ENCODE measurements at places on chromosomes 1 and 21.

GRCh38 chr1:243575070-243575469 is 275.0 kb downstream of the AKT3 start:
- no peak for DNase-seq

GRCh38 chr21:15496911-15497310 is 232.9 kb upstream of the USP25 start:
- no peak for DNase-seq

DNA sequence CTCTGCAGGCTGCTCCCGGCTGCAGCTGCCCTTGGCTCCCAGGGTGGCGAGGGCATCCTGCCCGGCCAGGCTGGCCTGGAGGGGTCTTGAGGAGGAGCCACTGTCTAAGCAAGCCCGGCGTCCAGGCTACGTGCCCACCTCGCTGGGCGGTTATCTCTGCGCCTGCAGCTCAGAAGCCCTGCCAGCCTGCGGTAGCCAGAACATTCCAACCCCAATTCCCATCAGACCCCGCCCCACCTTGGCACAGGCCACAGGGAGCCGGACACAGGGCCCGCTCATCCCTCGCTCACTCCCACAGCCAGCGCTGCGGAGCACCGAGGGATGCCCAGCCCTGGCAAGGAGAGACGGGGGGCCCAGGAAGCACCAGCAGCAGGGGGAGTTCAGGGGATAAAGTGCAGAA is 53.9 kb downstream of the MEGF6 start:
- no peak for DNase-seq

DNA sequence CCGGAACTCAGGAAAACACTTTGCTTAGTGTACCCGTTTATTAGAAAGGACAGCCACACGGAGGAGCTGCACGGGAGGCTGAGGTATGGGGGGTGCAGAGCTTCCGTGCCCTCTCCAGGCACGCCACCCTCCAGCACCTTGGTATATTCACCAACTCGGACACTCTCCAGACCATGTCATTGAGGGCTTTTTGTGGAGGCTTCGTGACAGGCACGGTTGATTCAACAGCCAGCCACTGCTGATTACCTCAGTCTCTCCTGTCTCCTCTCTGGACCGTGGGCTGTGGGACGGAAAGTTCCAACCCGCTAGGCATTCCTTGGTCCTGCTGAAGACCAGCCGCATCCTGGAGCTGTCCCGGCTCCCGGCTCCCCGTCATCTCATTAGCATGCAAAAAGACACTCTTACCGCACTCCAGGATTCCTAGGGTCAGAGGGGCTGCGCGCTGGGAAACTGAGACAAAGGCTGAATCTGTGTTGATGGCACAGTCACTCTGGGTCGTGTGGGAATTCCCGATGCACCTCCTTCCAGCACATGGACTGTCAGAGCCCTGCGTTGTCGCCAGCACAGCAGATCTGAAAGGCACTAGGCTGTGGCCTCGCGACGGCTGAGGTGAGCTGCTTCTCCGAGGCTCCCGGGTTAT is 65.6 kb downstream of the PRKCZ start:
- DNase-seq = no peak

DNA sequence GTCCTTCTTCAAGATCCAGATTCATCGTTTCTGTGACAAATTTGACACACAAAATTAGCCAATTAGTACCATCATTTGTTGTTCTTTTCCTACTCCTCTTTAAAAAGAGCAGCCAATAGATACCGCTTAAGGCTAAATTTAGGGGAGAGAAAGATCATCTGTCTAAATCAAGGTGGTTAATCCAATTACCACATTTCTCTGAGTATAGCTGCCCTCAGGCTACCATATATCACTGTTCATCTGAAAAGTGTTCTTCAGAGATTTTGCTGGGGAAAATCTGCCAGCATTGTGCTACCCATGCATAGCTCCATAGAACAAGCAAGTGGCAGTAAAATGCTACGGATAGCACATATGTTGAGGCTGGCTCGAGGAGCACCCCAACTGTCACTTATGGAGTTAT is 110.3 kb upstream of the ESRRG start:
- no peak for DNase-seq

DNA sequence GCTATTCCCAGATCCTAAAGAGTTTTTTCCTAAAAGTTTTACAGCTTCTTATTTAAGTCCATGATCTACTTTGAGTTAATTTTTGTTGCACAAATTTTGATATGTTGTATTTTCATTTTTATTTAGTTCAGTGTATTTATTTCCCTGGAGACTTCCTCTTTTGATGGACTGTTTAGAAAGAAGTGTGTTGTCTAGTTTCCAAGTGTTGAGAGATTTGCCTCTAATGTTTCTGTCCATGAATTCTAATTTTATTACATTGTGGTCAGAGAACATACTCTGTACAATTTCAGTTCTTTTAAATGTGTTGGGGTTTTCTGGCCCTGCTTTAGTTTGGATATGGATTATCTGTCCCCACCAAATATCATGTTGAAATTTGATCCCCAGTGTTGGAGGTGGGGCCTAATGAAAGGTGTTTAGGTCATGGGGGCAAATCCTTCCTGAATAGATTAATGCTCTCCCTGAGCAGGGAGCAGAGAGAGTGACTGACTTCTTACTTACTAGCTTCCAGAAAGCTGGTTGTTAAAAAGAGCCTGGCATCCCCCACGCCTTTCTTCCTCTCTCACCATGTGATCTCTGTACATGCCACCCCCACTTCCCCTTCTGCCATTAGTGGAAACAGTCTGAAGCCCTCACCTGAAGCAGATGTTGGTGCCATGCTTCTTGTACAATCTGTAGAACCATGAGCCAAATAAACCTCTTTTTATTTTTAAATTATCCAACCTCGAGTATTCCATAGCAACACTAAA is 4.6 kb downstream of the CHD1L start:
- no peak for DNase-seq

DNA sequence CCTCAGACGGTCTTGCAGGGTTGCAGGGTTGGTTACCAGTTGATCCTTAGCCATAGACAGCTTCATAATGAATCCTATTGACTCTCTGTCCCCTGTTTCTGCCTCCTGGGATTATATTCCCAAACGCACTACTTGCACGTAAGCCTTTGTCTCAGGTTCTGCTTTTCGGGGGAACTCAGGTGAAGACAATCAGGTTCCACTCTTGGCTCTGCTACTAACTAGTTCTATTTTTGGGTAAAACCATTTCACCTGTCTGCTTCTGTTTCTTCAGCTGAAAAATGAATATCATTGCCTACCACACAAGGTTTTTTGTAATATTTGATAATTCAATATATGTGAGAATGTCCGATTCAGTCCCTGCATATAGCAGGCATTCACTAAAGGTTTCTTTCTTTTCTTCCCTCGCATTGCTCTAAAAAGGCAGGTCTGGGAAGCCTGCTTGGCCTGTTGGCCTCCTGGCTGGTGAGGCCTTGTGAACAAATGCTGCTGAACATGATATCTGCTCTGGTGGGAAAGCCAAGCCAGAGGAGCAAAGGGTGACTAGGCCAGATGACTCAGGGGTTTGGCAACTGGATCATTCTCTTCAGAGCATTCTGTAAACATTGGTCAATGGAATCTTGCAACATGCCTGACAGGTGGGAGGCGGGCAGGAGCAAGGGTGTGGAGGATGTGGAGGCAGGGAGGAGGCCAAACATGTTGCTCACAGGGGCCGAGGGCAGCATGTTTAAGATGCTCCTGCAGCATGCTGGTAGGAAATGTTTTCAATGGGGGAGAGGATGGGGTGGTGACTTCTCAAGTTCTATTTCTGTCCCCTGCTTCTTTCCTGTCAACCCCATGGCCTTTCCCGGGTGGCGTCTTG is 23.8 kb downstream of the IER5 start:
- DNase-seq = no peak

DNA sequence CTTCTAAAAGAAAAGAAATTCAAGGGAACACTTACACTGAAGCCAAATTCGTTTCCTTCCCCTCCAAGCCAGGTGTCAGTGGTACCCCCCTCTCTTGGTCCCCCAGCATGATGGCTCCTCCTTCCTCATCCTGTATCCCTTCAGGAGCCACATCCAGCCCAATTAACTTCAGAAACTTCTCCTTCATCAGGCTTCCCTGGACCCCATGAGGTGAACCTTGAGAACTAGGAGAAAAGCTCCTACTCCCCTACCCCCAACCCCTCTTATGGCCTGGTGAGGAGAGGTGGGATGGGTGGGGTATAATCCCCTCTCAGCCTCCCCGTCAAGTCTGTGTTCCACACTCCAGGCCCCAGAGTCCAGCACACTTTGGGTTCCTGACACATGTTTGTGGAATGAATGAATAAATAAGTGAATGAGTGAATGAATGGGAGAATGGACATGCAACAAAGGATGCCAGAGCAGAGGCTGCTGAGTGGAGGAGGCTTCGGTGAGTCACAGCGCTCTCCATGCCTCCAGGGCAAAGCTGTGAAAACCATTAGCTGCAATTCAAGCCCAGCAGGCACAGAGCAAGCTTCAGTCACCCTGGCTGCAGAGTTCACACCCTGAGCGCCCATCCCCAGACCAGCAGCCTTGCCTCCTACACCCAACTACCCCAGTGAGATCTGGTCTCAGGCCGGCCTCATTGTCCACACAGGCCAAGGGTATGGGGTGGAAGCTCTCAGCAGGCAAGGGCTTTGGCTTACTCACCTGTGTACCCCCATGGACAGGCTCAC is 43.8 kb downstream of the BATF3 start:
- no peak for DNase-seq

DNA sequence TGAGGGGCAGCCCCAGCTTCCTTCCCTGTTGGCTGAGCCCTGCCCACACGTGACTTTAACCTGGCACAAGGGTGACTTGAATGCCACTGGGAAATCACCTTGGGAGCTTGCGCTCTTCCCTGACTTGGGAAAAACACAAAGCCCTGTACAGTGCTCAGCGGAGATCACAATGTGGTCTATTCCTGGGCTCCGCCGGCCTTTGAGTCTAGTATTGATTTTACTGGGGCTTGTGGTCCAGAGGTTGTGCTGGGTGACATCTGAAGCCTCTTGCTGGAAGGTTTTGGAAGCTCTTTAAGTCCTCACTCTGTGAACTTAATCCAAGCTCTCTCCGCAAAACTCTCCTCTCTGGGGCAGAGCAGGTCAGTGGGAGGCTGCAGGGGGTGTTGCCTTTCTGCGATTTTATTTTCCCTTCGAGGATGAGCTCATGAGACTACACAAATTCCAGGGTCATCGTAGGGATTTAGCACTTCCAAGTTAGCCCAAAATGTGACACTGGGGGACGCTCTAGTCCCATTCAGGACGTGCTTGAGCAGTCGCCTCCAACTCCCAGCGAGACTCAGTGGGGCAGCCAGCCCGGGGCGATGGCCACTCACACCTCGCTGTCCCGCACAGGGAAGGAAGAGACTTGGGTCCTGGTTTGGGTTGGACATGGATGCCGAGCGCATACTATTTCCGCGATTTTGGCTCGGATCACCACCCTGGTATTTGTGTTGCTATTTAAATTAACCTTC is 291.9 kb upstream of the AJAP1 start:
- no peak for DNase-seq

- DNase-seq = no peak
Measured at GRCh38 chr1:212692774-212693644, 6.6 kb downstream of the BATF3 start.

DNA sequence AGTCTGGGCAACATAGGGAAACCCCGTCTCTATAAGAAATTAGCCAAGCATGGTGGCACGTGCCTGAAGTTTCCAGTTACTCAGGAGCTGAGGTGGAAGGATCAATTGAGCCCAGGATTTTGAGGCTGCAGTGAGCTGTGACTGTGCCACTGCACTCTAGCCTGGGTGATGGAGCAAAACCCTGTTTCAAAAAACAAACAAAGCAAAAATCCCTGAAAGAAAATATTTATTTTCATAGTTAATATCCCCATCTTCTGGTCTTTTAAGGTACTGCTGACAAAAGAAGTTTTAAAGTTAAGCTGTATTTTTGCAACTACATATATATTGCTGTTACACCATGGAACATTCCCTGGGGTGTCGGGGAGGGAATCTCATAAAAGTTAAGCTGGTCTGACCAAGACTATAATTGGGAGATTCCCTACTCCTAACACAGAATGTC is 26.0 kb downstream of the VAMP4 start:
- no peak for DNase-seq

- DNase-seq = no peak
Measured at GRCh38 chr1:6627031-6627430, 2.4 kb downstream of the THAP3 start.

- no peak for DNase-seq
Measured at GRCh38 chr1:206661161-206661820, 23.4 kb upstream of the MAPKAPK2 start.

GRCh38 chr1:19569786-19570185 is 74.3 kb upstream of the NBL1 start:
- DNase-seq = no peak

DNA sequence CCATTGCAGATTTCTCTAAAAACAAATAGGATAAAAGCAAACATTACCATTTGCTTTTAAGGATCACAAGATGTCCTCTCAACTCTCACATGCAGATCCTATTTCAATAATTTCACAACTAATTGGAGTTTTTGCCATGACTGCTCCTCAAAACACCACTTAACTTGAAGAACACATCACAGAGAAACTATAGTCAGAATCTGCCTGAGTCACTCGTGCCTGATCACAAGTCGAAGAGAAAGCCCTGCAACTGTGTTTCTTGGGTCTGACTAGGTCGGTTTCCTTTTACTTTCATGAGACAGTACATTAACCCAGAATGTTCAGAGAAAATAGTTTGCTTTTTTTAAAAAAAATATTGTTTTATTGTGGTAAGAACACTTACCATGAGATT is 46.3 kb upstream of the SMYD2 start:
- no peak for DNase-seq

- no peak for DNase-seq
Measured at GRCh38 chr1:171166361-171166760, 18.7 kb upstream of the FMO2 start.

DNA sequence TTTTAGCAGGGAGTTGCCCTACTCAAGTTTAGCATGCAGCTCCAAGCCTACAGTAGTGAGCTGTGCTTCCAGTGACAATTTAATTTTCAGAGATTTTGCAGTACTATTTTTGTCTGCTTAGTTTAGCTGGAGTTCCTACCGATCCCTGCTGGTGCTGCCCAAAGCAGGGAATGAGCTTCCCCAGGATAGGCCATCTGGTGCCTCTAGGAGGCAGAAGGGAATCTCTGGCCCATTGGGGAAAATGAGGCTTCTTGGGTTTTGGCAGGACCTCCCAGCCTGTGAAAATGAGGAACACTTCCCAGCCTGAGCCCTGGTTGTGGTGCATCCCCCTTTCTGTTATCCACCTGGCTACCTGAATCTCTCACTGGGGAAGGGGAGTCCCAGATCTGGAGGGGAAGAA is 149.2 kb downstream of the RASAL2 start:
- DNase-seq = no peak

GRCh38 chr1:29002792-29003191 is 88.4 kb downstream of the EPB41 start:
- no peak for DNase-seq

GRCh38 chr1:159342761-159343425 is 40.8 kb downstream of the FCER1A start:
- DNase-seq = no peak

DNA sequence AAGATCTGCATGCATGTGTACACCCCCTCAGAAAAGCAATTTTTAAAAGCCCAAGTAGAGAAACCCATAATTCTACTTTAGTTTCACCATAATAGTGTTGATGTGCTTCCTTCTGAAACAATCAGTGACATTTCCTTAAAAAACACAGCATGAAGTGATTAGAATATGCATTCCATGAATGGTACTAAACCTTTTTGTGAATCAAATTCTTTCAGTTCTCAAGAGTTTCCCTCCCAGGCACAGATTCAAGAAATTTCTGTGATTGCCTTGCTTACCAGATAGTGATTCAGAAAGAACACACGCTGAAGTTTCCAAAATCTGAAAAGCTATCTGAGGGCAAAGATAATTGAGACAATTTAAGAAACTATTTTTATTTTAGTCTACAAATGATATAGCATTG is 136.4 kb upstream of the ADGRL2 start:
- DNase-seq = no peak
